ENCODE measurements at places on chromosomes 12 and 14.

DNA sequence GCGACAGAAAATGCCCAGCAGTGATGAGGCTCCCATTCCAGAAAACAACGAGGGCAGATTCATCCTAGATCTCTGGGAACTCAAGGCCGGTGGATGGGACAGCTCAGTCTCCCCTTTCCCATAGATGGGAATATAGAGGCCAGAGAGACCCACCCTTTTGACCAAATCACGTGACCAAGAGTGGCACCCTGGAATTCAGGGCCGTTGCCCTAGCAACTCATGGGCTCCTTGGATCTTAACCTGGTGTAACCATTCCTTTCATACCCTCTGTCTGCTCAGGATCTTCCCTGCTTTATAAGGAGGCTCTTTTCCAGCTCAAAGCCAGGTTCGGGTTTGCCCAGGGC, 8.4 kb upstream of the LRTM2 start:
- no peak for DNase-seq

DNA sequence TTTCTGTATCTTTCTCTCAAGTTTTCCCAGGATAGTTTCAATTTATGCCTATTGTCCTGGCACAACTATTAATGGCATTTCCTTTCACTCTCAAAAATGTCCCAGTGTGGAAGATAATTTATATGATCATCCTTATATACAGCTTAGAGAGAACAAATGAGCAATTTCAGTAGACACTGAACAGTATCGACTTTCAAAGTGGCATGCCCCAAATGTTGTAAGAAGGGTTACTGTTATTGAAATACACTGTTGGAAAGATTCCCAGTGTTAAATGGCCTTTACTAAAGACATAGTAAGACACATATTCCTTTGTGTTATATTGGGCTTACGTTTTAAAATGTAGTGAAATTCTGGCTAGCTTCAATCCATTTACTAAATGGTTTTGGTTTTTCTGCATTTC, 202.3 kb upstream of the CDKN3 start:
- no peak for DNase-seq

DNA sequence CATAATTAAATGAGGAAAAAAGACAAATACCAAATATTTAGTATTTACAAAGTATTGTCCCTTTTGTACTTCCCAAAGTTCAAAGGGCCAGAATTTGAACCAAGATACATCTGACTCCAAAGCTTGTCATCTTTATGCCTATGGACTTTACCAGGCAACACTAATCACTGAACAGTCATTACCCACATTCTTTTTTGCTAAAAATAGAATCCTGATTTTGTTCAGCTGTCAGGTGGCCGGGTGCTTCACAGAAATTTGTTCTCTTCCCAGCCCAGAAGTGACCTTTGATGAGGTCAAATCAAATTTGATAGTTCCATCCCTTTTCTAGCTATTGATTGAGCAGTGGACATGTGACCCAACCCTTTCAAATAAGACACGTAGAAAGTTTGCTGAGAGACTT, 121.6 kb downstream of the LLPH start:
- no peak for DNase-seq

DNA sequence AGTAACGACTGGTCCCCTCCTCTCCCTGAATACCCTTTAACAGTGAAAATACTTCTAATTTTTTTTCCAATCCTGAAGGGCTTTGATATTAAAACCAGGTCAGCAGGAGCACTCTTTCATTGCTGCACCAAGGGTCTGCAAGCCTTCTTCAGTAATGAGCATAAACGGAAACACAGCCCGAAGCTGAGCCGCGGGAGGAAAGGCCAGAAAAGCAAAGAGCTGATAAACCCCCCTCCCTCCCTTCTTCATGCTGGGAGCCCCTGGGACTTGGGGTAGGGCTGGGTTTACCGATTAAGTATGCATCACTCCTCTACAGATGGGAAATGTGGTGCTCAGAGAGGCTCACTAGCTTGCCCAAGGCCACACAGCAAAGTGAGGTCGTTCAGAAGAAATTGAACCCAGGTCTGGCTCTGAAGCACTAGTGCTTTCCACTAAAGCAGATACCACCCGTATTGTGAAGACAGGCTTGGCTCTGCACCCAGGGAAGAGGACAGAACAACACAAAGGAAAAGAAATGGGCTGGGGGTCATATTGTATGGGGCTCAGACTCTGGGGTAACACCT, 128.8 kb downstream of the GLT1D1 start:
- DNase-seq: no peak

- DNase-seq: peak; percentile 29
Observed at GRCh38 chr14:24411443-24412389, 12.9 kb downstream of the NYNRIN start.
